Activated CD4-positive, alpha-beta T cell treated with anti-CD3 and anti-CD28 coated beads, Interleukin-2, amount 10 ng/mL, durations not matched to agents 7 days and 5 days (primary cell): ENCODE measurements at places on chromosomes 1 and 21. TPM values are rescaled to one million over a fixed set of nuclear protein-coding genes. Genes with fewer than 3 reads are reported as not detected.

Gene IL22RA1
- not detected for total RNA-seq

Gene RABIF
- total RNA-seq = 15.7 TPM

Gene GNAT2
- total RNA-seq = not detected

Gene SYT14
- not detected for total RNA-seq

Gene SPOCD1
- 0.25 TPM for total RNA-seq

Gene IL19
- total RNA-seq = not detected

Gene AMY1C
- total RNA-seq = not detected

Gene PGLYRP4
- not detected for total RNA-seq

Gene CYB561D1
- total RNA-seq = 25.3 TPM

Gene IGSF21
- not detected for total RNA-seq

Gene PRAMEF10
- total RNA-seq = not detected

Gene SLC5A3
- 23.9 TPM for total RNA-seq

Gene ARTN
- total RNA-seq = 0.52 TPM

- DNase-seq = no peak
Observed at GRCh38 chr1:94416901-94417727, 1.1 kb upstream of the ABCD3 start.

GRCh38 chr1:218024211-218024720 lies 260.8 kb upstream of the RRP15 start:
- DNase-seq = no peak

DNA sequence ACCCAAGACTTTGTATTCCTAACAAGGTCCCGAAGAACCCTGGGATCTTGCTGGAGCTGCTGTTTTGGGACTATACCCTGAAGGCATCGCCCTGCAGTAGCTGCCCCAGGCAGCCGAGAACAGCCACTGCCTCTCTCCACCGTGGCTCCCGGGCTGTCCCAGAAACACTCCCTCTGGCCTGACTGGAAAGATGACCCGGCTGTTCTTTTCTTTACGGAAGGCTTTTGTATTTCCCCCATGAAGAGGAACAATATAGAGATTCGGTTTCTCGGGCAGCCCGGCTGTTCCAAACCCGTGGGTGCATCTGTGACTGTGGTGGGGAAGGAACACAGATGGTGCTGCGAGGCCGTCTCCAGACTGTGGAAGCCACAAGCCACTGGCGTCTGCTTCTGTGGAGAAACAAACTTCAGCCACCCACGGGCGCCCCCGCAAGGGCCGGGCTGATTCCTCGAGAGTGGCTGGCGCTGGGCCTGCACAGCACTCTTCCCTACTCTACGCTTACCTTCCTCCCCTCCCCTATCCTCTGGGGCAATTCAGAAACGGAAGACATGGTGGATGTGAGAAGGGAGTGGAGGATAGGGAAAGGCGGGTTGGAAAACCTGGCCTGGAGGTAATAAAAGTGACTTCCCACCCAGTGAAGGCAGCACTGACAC lies 33.7 kb upstream of the VASH2 start:
- no peak for DNase-seq

- no peak for DNase-seq
Observed at GRCh38 chr1:19737104-19737825, 62.5 kb downstream of the TMCO4 start.

- DNase-seq = no peak
Observed at GRCh38 chr1:40610156-40610555, 55.3 kb downstream of the RIMS3 start.

- DNase-seq = no peak
Observed at GRCh38 chr1:100875228-100875627, 19.4 kb downstream of the EXTL2 start.

- no peak for DNase-seq
Observed at GRCh38 chr1:234866007-234866866, 256.3 kb upstream of the IRF2BP2 start.

- no peak for DNase-seq
Observed at GRCh38 chr1:159196543-159196942, 8.1 kb upstream of the ACKR1 start.

DNA sequence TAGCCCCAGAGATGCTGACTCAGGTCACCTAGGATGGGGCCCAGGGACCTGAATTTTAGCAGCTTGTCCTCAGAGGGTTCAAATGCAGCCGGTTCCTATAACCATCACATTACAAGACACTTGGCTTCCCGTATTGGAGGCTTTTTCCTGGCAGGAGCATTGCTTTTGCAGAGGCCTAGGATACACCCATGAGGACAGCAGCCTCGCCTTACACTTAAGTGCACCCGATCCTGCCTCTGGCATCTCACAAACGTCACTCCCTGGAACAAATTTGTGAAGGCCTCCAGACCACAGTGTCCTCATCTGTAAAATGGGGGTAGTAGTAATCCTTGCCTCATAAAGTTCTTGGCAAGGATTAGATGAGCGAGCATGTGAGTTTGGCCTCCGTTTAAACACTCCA lies 130.0 kb downstream of the KAZN start:
- DNase-seq = no peak

GRCh38 chr1:44553771-44554170 lies 120.5 kb downstream of the TMEM53 start:
- no peak for DNase-seq

DNA sequence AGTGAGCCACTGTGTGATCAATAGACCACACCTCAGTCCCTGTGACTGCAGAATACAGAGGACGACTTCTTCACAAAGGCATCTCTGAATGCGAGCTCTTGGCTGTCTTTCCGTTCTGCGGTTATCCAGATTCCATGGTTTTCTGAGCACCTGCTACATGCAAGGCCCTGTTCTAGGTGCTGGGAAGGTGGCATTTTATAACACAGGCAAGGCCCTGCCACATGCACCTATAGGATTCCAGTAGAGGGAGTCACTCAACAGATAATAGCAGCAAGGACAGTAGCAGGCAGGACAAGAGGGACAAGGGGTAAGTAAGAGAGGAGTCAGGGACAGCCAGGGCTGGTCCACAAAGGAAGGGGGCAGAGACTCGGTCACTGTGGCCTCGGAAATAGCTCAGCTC lies 9.0 kb downstream of the URB1 start:
- no peak for DNase-seq

DNA sequence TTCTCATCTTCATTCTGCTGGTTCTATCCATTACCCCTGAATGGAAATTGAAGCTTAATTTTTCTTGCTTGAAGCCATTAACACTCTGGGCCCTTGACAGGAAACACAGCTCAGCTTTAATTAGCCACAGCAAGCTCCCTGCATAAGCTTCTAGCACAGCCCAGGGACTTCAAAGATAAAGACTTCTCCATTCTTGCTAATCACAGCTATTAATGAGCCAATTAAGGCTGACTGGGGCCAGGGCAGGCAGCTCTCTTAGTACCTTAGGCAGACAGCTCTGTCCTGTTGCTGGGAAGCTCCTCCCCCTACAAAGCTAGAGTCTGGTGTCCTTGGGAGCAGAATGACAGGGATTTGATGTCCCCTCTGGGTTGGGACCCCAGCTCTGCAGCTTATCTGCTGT lies 27.9 kb upstream of the TRABD2B start:
- no peak for DNase-seq

DNA sequence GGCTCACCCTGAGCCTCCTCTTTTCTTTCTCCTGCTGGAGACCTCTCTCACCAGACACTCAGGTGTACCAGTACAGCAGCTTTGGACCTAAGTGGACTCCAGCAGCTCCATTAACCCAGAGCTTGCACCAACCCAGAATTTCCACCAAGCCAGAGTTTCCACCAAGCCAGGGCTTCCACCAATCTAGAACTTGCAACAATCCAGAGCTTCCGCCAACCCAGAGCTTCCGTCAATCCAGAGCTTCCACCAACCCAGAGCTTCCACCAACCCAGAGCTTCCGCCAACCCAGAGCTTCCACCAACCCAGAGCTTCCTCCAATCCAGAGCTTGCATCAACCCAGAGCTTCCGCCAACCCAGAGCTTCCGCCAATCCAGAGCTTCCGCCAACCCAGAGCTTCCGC lies 23.2 kb downstream of the CRYAA start:
- no peak for DNase-seq

- no peak for DNase-seq
Observed at GRCh38 chr1:217562229-217562878, 68.5 kb downstream of the GPATCH2 start.

DNA sequence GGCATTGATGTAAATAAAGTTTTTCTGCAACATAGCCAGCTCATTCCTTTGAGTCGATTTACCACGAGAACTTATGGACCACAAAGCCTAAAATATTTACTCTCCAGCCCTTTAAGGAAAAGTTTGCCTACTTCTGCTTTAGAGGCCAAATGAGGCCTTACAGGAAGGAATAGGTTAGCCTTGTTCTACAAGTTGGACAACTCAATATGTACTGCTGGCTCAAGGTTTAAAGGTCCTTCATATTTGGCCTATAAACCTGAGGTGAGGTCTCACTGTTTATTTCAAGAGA lies 144.5 kb upstream of the DNAH14 start:
- DNase-seq = no peak

- no peak for DNase-seq
Observed at GRCh38 chr21:45071078-45071873, 3.1 kb upstream of the ADARB1 start.

GRCh38 chr1:158098256-158098655 lies 82.4 kb upstream of the CD1D start:
- DNase-seq = no peak

GRCh38 chr1:171834821-171835220 lies 6.5 kb upstream of the DNM3 start:
- no peak for DNase-seq

GRCh38 chr1:83033682-83034081 lies 965.2 kb downstream of the TTLL7 start:
- DNase-seq = no peak

DNA sequence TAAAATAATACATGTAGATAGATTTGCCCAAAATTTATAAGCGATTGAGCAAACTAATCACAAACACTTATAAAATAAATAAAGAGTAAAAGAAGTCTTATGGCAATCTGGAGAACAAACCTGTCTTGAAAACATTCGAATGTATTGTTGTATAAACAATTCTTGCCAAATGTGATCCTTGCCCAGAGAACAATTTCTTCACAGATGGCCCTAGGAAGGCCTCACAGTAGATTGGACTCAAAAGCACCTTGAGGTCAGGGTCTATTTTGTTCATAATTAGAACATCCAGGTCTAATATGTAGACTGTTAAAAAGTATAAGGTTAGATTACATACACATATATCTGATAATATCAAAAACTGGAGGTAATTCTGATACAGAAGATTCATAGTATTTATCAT lies 202.4 kb downstream of the KCNT2 start:
- no peak for DNase-seq

GRCh38 chr21:17981060-17981740 lies 162.0 kb upstream of the C21orf91 start:
- DNase-seq = no peak

GRCh38 chr21:36059823-36060158 lies 535 bp downstream of the SETD4 start:
- DNase-seq = no peak
